GM23248 (cell line): ENCODE measurements at places on chromosomes 11 and 22.

- H3K4me1 ChIP-seq, result no peaks in the 10 kb centered on the region
- DNase-seq, result peak; percentile 35
- no peaks in the 10 kb centered on the region for H3K27me3 ChIP-seq
- no peaks in the 10 kb centered on the region for H3K36me3 ChIP-seq
Measured at GRCh38 chr22:41772645-41773044, 27.8 kb upstream of the CCDC134 start.

- no peaks in the 10 kb centered on the region for H3K36me3 ChIP-seq
- no peaks in the 10 kb centered on the region for H3K4me1 ChIP-seq
- DNase-seq, result no peak
- no peak overlapping the region for H3K27ac ChIP-seq
Measured at GRCh38 chr11:15780382-15780781, 576.0 kb downstream of the SOX6 start.

DNA sequence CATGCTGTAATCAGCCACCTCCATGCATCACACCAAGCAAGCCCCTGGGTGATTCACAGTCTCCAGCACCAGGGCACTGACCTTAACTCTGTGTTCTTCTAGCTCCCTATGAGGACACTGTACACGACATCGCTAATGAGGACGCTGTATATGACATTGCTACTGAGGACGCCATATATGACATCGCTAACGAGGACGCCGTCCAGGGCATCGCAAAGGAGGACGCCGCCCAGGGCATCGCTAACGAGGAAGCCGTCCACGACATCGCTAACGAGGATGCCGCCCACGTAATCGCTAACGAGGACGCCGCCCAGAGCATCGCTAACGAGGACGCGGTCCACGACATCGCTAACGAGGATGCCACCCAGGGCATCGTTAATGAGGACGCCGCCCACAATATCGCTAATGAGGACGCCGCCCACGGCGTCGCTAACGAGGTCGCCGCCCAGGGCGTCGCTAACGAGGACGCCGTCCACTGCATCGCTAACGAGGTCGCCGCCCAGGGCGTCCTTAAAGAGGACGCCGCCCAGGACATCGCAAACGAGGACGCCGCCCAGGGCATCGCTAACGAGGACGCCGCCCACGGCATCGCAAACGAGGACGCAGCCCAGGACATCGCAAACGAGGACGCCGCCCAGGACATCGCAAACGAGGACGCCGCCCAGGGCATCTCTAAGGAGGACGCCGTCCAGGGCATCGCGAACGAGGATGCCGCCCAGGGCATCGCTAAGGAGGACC lies 34.5 kb upstream of the DGCR6L start:
- H3K36me3 ChIP-seq, result no peaks in the 10 kb centered on the region
- DNase-seq, result no peak
- no peak overlapping the region for H3K4me3 ChIP-seq
- H3K27ac ChIP-seq, result no peak overlapping the region
- no peaks in the 10 kb centered on the region for H3K4me1 ChIP-seq

DNA sequence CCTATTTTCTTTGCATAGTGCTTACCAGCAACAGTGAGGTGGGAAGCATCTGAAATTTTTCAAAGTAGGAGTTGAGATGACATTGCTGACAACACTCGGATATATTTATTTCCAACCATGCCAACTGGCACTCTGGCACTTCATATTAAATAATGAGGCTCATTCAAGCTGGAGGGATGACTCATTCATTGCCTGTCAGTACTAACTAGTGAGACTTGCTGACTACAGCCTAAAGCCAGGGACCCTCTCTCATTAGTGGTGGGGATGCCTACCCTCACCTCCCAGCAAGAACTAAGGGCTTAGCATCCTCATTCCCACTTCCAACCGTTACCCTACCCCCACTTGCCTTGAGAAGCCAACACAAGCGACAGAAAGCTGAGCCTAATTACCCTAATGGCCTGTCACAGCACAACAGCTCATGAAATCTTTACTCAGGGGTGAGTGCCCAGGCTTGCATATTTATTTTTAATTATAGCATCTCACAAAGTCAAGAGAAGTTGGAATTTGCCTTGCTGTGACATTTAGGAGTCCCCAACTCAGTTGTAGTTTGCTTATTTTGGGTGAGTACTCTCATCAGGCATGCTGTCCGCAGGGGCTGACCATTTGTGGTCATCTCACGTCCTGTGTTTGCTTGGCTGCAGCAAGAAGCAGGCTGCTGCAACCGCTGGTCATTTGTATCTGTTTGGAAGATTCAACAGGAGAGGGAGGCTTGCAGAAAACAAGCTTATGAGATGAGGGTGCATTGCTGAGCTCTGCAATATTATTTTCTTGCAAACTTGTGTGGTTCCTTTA lies 181.6 kb upstream of the POU2AF2 start:
- H3K36me3 ChIP-seq, result no peaks in the 10 kb centered on the region
- DNase-seq, result peak; percentile 44
- no peak overlapping the region for H3K4me3 ChIP-seq
